ENCODE measurements at places on chromosomes 4 and X.
A peak's percentile ranks its signal among the peaks of the same experiment; 100 is the strongest.

DNA sequence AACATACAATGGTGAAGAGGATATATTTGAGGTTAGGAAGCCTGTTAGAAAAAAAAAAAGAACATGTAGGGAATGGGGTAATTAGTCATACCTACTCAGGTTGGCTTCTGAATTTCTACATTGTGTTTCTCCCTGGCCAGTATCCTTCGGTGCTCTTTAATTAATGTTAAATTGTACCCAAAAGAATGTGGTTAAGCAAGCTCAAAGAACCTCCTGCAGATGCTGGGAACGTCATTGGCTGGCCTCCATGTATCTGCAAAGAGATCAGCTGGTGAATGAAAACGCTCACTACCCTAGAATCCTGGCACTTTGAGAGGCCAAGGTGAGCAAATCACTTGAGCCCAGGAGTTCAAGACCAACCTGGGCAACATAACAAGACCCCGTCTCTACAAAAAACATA is 942.3 kb upstream of the PRKX start:
- no peak for DNase-seq

DNA sequence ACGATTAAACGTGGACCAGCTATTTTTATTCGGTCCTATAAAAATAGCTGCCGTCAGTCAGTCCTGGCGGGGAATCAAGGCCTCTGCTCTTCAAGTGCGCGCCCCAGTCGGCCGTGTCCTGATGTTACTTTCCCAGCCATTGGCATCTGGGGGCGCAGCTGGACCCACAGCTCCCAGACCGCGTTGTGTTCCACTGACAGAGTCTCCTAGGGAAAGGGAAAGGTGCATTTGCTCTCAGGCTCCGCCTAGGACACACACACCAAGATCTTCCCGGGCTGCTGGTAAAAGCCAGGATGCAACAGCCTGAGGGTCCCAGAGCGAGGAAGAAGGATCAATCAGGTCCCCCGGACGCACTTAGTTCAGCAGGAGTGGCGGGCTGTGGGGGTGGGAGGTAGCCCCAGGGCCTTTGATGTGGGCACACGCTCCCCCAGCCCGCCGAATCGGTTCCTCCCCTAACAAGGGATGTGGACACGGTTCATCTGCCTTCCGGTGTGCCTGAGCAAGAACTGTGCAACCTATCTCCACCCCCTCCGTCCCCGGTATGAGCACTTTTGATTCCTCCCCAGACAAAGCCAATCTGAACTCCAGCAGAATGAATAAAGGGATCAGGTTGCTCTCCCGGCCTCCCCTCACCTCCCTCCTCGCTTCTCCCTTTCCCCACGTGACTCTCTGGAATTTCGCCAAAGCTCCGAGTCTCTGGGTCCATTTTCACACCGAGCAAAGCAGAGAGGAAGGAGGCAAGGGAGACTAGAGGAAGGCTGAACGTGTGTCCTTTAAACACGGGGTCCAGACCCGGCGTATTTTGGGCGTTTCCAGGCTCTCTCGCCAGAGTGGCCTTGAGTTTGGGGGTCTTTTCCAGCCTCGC is 626 bp upstream of the FRAS1 start:
- DNase-seq, result no peak

GRCh38 chr4:14023896-14024295 is 396.4 kb upstream of the BOD1L1 start:
- DNase-seq, result no peak

DNA sequence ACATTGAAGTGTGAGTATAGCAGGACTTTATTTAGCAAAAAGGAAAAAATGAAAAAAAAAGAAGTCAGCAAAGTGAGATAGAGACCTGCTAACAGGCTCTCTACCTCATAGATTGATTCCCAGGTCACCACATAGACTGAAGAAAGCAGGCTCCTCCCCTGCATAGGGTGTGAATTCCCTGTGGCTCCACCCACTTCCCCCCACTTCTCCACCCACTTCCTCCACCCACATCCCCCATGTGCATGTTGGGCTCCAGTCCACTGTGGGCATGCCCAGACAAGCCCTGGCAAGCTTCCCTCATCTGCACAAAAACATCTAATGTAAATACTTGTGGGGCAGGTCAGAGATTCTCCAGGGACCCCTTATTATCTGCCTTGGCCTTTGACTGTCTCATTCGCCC is 97.8 kb downstream of the TMEM47 start:
- no peak for DNase-seq

GRCh38 chrX:139725720-139726119 is 17.8 kb upstream of the MCF2 start:
- DNase-seq, result no peak

- no peak for DNase-seq
These were observed 35.1 kb upstream of the BRS3 start for GRCh38 chrX:136452614-136453013.

- no peak for DNase-seq
These were observed 11.4 kb downstream of the MGST2 start for GRCh38 chr4:139676913-139677585.

DNA sequence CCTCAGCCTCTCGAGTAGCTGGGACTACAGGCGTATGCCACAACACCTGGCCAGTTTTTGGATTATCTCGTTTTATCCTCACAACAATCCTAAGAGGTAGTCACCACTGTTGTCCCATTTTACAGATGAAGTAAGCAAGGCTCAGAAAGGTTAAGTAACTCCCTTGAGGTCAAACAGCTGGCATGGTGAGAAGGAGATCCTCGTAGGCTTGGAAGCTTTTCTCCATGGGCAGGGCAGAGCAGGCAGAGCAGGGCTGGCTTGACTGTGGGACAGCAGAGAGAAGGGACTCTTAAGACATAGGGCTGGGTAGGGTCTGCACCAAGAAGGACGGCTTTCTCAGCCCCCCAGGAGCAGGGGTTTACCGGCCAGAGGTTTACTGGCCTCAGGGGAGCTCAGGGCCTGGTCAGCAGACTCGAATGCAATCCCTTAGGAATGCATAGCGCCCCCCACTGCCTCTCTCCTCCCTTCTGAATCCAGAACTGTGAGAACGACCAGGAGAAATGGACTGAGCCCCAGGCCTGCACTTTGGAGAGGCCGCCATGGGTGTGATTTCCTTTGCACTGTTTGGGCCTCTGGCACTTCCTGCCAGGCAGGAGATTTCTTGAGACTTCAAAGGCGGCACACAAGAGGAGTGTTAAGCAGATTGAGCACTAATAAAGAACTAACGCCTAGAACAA is 14.0 kb upstream of the CDKN2AIP start:
- no peak for DNase-seq

DNA sequence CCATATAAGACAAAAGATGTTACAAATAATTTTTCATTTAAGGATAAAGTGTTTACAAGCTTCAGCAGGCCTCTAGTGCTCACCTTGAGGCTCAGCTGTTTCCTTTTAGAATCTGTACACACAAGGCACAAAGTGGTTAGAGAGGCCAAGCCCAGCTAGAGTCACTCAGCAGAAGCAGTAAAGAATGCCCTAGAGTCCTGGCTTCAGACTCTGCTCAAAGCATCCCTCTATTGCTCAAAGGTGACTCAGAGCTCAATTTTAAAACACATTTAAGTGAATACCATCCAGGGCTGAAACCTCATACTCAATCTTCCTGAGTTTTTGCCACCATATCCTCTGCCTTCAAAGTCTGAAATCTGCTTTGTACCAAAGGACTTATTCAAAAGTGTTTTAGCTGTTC is 22.6 kb upstream of the PHF8 start:
- no peak for DNase-seq

DNA sequence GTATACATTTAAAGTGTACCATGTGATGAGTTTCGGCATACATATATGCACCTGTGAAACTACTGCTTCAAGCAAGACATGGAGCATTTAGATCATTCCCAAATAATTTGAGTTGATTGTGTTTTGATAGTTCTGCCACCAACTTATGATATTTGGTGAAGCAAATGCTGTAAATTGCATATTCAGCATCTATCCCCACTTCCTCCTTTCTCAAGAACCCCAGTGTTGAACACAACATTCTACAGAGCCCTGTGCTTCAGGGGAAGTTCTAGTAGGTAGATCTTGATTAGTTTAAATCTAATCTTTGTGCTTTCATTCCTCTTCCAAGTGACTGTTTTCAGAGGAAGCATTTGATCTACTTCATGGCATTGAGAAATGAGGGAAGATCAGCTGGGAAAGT is 5.4 kb upstream of the SHROOM3 start:
- DNase-seq, result peak; percentile 26

GRCh38 chr4:121462660-121463261 is 81.9 kb upstream of the QRFPR start:
- DNase-seq, result peak; percentile 69

DNA sequence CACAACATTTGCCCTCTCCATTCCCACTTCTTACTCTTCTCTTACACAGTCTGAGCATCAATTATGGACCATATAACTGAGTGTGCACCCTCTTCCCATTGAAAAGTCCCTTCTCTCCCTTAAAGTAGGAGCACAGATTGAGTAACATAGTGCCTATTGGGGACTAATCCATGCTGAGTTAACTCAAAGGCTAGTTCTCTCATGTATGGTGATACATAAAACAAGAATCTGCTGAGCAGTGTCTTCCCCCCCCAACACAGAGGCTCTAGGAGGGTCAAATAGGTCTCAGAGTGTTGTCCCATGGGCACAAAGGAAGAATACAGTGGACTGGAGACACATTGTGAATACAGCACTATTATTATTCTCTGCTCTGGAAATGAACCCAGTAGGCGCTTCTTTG is 274.6 kb upstream of the BOD1L1 start:
- no peak for DNase-seq

DNA sequence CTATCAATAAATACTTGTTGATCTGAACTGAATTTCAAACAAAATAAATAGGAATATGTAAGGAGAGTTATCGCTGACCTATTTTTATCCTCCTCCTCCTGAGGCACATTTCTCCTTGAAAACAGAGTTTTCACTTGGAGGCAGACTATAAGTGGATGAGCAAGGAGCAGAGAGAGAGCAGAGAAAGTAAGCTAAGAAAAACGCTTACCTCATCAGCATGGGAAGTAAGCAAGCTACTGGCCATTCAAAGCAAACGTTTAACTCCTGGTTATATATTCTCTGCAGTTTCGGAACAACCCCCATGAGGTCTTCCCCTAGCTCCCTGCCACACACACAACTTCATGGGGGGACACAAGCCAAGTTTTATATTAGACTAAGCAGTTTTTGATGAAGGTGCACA is 13.2 kb downstream of the ZDHHC9 start:
- no peak for DNase-seq

DNA sequence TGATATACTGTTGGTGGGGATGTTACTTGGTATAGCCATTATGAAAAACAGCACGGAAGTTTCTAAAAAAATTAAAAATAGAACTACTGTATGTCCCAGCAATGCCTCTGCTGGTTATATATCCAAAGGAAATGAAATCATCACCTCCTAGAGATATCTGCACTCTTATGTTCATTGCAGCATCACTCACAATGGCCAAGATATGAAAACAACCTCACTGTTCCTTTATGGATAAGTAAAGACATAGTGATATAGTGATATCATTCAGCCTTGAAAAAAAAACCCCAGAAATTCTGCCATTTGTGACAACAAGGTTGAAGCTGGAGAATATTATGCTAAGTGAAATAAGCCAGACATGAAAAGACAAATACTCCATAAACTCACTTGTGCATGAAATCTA is 543.8 kb upstream of the SLIT2 start:
- no peak for DNase-seq

GRCh38 chrX:63350465-63350877 is 661 bp downstream of the SPIN4 start:
- no peak for DNase-seq

DNA sequence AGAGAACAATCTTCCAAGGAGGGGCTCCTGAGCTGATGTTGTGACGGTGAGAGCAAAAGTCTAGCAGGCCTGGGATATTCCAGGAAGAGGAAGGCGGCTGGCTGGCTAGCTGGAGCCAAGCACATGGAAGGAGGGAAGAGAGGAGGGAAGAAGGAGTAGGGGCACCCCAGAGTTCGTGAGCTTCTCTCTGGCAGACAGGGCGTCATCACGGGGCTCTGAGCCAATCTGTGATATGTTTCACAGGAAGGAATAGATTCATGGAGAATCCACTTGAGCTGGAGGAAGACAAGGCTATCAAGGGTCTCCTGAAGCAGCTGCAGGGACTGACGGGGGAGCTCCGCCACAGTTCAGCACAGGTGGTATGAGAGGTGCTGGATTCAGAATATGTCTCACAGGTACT is 73.6 kb downstream of the DHRSX start:
- DNase-seq, result no peak

DNA sequence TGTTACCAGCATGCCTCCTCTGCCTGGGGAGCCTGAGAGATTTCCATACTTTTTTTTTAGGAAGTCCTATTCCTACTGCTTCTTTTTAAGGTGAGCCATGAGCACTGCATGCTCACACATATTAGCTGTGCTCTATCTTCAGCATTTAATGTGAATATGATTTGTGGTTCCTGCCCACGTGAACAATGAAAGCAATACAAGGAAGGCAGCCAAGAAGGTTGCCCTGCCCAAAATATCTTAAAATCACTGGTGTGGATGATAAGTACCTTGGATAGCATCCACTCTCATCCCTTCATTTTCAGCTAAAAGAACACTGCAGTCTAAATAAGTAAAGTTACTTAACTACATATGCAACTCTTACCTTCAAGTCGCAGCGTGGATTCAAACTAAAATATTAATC is 607.5 kb downstream of the PACRGL start:
- no peak for DNase-seq

DNA sequence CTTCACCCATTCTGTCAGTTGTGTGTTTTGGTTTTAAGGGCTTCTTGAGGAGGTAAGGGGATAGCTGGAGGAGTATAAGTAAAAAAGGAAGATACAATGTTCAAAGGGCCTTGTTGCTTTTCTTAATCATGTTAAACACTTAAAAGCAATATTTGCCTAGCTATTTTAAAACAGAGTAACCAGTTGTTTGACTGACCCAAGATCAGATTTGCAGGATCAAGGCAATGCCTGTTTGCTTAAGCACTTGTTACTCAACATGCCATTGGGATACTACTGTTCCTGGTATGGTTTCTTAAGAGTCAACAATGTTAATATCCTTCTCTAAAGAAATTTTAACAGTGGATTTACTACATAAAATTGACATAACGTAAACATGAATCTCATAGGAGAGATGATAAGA is 2.6 kb downstream of the DCLK2 start:
- DNase-seq, result no peak

- no peak for DNase-seq
These were observed 62.9 kb upstream of the PGRMC2 start for GRCh38 chr4:128350449-128351045.

DNA sequence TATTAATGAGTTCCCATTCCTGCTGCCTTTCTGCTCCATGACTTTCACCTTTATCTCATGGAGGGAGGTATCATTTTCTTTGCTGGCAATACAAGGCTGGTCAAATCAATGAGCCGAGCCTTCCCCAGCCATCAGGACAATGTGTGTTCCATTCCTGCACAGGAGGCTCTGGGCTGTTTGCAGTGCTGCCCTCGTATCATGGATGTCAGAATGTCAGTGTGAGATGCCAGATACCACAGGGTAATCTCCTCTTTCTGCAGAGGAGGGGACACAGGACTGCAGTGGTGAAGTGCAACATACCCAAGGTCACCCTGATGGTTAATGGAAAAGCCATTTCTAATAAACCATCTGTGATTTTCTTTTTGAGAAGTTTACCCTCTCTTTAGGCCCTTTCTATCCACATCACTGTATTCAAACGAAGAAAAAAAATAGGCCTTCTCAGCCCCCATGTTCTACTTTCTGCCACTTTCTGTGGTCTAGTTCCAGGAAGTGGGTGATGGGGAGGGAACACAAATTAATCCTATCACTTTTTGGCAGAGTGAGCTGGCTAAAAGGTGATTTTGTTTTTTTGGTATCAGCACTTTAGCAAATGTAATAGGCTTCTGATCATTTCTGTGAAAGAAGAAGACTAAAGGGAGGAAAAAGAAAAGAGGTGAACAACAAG is 490.2 kb upstream of the BOD1L1 start:
- no peak for DNase-seq
